ENCODE measurements at places on chromosomes 7 and 10.
A peak's percentile ranks its signal among the peaks of the same experiment; 100 is the strongest.

- no peak for DNase-seq
Measured at GRCh38 chr10:7534480-7534852, 123.6 kb upstream of the SFMBT2 start.

DNA sequence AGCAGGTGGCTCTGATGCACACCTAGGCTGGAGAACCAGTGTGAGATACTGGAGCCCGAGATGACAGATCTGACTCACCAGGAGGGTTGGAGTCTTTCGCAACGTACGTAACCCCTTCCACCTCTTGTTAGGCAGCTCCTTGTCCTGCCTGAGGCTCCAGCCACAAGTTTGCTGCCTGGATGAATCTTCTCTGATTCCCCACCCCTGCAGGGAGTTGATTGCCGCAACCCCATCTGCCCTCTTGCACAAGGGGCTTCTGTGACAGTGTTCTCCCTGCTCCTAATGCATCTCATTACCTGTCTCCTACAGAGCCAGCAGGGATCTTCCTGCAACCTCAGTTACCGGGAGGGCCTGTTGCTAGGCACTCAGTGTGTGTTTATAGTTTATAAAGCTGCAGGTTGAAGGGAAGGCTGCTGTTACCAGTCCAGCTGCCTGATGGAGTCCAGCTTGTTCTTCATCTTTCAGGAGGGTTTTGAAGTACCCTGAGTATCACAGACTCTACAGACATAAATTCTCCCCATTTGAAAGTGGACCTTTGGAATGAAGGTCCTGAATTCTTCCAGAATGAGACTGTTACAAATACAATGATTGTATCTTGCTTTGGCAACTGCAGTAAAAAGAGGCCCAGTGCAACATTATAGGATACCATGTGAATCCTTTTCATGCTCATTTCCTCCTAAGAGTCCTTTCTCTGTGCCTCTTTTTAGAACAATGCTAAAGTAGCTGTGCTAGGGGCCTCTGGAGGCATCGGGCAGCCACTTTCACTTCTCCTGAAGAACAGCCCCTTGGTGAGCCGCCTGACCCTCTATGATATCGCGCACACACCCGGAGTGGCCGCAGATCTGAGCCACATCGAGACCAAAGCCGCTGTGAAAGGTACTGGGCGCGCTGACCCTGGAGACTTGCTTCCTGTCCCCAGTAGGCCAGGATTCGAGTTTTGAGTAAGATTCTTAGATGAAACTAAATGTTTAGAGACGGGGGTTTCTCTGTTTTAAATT, 6.5 kb downstream of the MDH2 start:
- no peak for DNase-seq

GRCh38 chr7:55432939-55433784, 68.0 kb downstream of the LANCL2 start:
- no peak for DNase-seq

DNA sequence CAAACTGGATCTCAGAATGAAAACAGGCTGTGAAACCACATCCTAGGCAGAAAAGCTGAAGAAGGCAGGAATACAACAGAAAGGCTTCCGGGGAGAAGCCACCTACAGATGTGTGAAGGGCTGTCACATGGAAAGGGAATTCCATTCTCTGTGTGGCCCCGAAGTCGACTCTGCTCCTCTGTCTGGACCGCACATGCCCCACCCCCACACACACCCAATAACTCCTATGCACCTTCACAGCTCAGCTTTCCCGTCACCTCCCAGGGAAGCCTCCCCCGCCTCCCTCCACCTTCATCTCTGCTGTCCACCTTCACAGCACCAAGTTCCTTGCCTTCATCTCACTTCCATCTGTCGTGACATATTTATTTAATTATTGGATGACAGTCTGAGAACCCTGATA, 23.4 kb upstream of the ENO4 start:
- DNase-seq = no peak

GRCh38 chr7:73786588-73786987, 16.5 kb upstream of the CLDN3 start:
- no peak for DNase-seq

DNA sequence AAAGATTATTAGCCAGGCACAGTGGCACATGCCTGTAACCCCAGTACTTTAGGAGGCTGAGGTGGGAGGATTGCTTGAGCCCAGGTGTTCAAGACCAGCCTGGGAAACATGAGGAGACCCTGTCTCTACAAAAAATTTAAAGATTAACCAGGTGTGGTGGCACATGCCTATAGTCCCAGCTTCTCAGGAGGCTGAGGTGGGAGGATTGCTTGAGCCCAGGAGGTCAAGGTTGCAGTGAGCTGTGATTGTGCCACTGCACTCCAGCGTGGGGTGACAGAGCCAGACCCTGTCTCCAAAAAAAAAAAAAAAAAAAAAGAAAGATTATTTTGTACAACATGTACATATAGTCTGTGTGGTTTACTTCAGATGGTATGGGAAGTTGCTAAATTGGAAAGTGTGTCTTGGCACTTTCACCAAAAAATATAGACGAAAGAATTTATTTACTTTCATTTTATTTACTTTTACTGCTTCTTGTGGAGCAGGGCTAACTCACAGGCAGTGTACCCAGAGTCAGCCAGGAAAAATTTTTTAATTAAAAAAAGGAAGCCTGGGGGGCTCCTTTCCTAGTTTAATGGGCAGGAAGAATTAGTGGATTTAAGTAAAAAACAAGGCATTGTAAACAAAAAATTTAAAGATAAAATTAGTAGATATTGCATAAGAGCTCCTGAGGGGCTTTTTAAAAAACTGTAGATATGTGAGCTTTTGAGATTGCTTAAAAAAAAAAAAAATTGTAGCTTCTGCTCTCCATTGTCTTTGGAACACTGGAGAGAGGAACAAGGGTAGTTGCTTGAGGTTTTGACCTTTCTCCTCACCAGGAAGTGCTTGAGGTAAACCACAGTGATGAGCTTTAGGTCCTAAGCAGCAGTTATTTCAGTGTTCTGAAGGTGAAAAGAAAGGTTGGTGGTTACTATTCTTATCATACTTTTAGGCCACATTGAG, 44.6 kb upstream of the VDAC2 start:
- DNase-seq = no peak

GRCh38 chr7:126845331-126845730, 407.4 kb downstream of the GRM8 start:
- DNase-seq = no peak

- no peak for DNase-seq
Measured at GRCh38 chr7:93622036-93623033, 47.8 kb upstream of the CALCR start.

DNA sequence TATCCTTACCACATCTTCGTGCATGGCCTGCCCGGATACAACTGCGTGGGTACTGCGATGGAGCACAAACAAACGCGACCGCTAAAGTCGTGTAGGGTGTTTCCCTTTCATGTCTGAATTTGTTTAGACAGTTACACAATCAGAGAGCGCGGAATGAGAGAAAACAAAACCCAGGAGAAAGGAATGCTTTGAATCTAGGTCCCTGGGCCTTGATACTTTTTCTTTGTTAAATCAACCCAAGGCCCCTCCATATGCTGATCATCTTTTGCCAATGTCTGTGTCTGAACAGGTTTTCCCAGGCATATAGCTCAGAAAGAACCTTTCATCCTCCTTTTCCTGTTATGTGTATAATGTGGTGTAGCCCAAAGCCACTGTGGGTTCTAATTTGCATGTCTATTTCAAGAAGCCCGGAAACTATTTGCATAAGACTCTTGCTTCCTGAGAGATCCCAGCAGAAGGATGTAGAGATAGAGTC, 145.8 kb downstream of the FRMD4A start:
- DNase-seq = peak; percentile 74

DNA sequence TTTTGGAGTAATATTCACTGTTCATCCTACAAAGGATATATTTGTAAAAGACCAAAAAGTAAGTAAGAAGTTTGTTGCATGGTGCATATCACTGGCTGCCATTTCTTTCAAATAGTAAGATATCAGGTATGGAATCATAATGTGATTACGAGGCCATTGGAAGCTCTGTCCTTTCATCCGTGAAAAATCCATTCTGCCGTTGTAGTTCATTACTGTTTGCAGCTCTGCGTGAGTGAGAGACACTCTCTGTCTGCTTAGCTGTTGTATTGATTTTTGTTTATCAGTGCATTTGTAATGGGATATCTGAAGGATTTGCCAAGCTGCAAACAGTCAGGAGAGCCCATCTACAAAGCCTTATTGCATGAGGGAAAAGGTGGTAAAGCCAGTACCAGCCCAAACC, 44.1 kb upstream of the SLC39A12 start:
- DNase-seq = no peak

DNA sequence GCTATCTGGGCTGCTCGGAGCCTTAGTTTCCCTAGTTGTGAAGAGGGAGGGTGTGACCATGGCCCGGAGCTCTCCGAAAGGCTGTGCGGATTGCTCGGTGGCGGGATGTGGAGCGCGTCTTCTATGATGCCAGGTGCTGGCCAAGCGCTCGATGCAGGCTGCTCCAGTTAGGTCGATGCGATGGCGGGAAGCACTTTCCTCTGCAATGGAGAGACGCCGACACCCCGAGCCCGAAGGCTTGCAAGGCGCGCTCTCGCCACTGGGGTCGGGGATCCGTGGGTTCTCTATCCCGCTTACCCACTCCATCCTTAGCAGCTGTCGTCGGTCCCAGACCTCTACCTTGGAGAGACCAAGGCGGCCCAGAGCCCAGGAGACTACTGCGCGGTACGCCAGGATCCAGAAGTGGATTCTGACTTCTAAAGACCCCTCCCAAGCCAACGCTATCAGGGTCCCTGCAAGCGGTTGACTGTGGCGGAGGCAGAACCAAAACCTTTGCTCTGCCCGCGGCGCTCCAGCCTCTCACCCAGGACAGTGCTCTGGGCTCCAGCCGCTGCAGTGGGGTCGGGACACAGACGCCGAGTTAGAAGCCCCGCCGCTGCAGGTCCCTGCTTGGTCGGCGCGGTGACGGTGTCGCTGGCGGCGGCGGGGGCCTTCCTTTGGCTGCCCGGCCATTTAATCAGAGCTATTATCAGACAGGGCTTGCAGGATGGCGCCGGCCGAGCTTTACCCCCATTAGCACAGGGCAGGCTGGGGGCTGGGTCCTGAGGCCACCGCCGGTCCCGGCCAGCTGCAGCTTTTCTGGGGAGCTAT, 7.8 kb upstream of the TBX20 start:
- no peak for DNase-seq

DNA sequence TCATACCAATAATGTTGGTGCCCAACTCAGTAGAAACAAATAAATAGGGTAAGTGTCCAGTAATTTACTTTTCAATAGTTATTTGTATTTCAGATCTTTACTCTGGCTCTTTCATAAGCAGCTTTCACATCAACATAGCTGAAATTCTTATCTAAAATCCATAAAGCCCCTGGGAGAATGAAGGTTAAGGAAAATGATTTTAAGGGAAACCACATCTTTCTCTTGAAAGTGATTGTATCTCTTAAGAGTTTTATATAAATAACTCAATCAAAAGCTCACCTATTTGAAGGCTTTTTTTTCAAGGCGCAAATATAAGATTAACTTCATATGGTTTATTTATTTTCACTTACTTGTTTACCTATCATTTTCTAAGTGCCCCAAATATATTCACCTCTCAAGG, 324.4 kb downstream of the HGF start:
- DNase-seq = no peak

- no peak for DNase-seq
Measured at GRCh38 chr10:124748166-124748565, 4.0 kb upstream of the FAM53B start.

DNA sequence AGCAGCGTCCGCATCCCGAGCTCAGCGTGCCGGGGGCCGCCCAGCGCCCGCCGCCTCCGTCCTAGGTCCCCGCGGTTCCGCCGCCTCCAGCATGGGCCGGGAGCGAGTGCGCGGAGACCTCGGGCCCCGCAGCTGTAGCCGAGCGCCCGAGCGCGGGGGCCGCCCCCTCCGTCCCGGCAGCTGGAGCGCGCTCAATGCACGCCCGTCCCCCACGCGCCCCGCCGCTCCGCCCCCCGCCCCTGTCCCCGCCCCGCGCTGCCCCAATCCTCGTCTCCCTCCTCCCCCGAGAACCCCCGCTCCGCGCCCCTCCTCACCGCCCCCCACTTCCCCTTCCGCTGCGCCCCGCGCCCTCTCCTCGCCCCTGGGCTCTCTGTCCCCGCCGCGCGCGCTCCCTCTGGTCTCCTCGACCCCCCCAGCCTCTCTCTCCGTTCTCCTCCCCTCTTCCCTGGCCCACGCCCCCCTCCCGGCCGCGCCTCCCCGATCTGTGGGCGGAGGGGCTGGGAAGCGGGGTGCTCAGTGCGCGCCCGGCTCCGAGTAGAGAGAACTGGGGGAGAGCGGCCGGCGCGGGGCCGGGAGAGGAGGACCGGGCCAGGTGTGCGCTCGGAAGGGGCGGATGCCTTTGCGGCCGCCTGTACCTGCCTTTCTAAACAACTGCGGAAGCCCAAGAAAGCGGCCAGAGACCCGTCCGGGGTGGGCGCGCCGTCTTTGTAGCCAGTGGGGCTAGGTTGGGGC, at the start of gene VIPR2:
TSS of gene VIPR2 (minus strand) at position 110 of the 732 bp plus-strand sequence. CDS start at position 14, 96 bp downstream.
- DNase-seq = no peak

GRCh38 chr7:108488768-108489538, 32.7 kb upstream of the NRCAM start:
- no peak for DNase-seq

DNA sequence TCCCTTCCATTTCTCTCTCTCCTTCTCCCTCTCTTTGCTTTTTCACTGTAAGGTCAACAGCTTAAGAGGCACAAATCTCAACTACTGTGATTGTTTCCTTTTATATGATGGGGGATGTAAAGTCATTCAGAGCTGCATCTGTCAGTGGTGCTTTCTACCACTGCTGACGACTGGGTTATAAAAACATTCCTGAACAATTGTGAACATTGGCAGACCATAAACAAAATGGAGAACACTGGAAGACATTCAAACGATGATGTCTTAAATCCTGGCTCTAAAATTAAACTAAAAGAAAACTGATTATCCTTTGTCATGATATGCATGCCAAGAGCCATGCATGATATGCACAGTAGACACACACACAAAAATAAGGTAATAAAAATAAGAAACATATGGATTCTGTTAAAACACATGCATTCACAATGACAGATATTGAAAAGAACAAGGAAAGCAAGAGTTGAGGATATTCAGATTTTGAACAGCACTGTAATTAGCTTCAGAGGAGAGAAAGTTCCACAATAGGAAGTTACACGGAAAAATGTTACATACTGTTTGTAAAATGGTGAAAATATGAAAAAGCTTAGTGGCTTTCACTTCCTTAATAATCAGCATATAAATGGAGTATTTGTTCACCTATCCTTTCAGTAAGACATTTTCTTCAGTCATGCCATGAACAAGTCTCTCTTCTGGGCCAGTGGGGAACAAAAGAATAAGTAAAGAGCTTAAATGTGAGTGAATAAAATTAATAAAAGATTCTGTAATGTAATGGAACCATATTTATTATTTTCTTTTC, 89.2 kb downstream of the RNLS start:
- no peak for DNase-seq

- DNase-seq = no peak
Measured at GRCh38 chr7:121519548-121520521, 123.7 kb upstream of the FAM3C start.

- DNase-seq = no peak
Measured at GRCh38 chr10:7610026-7610425, 56.7 kb downstream of the ITIH5 start.

DNA sequence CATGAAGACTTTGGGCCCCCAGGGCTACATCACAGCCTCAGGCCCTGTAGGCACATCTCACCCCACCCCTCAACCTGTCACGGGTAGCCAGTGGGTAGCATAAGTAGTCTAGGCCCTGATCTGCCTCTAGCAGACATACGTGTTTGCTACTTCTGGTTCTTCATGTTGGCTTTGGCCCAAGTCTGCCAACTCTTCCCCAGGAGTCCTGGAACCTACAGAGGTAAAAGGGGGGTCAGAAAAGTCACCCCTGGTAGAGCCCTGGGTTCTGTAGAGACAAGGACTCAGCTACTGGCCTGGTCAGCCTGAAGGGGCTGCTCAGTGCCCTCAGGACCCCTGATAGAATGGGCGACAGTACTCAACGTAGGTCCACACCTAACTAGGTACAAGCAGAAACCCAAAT, 67.5 kb upstream of the UNC5B start:
- no peak for DNase-seq

- no peak for DNase-seq
Measured at GRCh38 chr7:130425796-130426195, 15.0 kb downstream of the CEP41 start.

Data from activated effector memory CD4-positive, alpha-beta T cell treated with anti-CD3 and anti-CD28 coated beads, Interleukin-2, amount 50 U/mL, for 16 hours (primary cell).